ENCODE measurements at places on chromosomes 1 and 21.

DNA sequence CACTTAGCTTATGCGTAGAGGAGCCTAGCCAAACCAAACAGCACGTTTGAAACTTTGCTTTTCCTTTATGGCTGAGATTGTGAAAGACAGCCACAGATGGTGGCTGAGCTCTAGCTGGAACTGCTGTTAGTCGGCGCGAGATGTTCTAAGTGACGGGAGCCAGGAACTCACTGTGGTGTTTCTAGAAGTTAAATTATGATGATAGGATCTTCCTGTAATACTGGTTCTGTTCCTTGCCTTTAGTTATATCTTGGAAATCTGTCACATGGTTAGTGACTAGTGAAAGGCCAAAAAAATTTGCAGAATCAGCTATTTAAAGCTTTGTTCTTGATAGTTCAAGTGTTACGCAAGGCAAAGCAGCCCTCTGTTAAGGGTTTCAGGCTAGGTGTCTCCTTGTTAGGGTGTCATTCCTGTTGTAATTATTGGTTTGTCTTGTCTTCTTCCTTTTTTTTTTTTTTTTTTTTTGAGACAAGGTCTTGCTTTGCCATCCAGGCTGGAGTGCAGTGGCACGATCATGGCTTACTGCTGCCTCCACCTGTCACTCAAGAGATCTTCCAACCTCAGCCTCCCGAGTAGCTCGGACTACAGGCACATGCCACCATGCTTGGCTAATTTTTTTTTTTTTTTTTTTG is 22.6 kb downstream of the AK4 start:
- DNase-seq = no peak

GRCh38 chr1:19333587-19334354 is 21.6 kb downstream of the SLC66A1 start:
- DNase-seq = no peak

DNA sequence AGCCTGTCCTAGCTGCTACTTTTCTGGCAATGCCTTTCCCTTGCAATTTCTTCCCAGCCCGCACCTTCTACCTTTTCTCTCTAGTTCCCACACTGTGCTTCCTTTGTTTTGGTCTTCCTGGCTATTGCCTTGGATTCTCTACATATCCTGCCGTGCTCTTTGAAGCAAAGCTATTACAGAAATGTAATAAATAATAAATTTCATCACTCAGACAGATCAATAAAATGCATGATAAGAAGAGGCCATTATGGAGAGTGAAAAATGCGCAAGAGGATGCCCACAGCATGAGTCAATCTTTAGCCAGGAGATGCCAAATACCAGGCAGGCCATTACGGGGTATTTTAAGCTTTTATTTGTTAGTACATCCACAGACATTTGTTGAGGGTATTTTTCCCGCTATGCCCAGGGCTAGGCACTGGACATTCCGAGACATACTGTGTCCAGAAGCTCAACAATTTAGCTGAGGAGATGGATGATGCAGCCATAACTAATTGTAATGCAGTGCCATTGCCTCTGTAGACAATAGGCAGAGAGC is 163.6 kb downstream of the ST6GALNAC3 start:
- no peak for DNase-seq

- DNase-seq = no peak
Measured at GRCh38 chr1:153384958-153385580, 5.8 kb downstream of the S100A8 start.

DNA sequence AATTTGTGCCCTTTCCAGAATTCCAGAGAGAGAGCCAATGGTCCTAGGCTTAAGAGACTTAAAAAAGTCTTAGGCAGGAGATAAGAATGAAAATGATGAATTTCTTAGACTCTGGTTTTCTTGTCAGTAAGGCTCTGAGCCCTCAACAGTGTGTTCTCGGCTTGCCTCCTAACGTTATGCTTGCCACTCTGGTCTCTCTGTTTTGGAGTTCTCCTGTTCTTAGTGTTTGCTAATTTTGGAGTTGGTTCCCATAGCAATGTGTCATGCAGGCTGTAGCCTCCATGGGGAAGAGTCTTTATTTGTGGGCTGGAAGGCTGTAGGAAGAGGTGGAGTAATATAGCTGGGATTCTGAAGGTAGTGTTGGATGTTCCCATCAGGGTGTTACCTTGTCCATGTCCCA is 19.9 kb downstream of the TBX19 start:
- no peak for DNase-seq

DNA sequence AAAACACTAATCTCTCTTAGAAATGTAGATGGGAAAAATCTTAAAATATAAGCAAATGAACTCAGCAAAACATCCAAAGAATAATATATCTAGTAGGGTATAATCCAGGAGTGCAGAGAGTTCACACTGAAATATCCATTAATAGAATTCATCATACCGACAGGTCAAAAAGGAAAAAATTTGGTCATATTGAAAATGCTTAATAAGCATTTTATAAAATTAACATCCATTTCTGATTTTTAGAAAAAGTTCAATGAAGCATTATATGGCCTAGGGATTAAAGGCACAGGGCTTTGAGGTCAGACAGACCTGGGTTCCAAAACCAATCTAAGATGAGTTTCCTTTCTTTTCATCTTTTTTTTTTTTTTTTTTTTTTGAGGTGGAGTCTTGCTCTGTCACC is 16.4 kb downstream of the EPHA10 start:
- DNase-seq = no peak

DNA sequence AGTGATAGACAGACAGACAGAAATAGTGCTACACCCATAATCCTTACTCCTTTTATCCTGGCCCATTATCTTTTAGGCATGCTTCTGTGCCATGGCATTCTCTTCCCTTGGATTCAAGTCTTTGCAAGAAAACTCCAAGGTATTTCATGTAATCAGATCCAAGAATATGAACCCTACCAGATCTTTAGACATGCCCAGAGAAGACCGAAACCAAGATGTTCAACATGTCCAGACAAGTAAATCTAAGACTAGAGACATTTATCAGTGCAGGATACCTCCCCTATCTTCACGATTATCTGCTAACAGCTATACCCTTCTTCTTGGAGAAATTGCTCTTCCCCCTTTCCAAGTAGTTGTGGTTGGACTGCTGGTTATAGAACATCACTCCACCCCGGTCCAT is 11.8 kb upstream of the C1orf141 start:
- no peak for DNase-seq

DNA sequence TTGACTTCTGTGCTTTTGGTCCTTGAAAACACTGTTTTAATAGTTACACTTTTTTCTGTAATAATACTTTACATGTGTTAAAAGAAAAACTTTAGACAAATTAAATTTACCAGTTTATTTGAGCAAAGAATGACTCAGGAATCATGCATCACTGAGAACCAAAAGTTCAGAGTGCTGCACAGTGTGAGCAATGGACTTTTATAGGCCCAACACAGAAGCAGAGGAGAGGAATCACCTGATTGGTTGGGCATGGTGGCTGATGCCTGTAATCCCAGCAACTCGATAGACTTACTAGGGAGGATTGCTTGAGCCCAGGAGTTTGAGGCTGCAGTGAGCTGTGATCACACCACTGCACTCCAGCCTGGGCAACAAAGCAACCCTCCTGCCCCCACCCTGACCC is 29.3 kb downstream of the ZNF648 start:
- no peak for DNase-seq

DNA sequence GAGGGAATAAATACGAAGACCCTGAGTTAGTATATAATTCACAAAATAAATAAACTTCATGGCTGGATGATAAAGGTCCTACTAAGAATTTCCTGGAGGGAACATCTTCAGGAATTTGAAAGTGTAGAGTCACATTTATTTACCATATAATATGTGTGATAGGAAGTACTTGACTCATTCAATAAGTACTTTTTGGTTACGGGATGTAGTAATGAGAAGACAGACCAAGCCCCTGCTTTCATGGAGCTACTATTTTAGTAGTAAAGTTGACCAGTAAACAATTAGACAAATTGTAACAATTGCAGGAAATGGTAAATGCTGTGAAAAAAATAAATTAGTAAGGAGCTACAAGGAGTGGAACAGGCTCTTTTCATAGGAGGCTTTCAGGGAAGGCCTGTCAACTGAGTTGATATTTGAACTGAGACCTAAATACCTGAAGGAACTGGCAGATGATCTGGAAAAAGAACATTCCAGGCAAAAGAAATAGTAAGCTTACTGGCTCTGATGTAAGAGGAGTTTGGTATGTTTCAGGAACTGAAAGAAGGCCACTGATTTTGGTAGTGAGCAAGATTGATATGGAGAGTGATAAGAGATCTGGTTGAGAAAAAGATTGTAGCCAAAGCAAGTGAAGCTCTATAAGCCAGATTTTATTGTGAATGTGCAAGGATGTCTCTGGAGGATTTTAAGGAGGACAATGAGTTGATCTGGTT is 36.2 kb downstream of the CAMSAP2 start:
- no peak for DNase-seq

DNA sequence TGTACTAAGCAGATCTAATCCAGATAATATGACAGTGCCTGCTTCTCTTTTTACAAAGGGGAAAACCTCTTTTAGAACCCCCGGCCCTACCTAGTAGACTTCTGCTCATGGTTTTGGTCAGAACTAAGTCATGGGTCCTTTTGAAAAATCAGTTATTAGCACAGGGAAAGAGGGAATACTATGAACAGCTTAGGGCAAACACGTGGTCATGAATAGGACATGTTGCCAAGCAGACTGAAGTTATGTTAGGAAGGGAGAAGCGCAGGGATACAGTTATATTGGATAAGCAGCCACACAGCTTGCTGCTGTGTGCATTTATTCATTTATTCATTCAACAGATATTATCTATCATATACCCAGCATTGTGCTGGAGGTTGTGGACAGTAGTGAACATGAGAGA is 25.3 kb upstream of the IGSF3 start:
- DNase-seq = no peak

DNA sequence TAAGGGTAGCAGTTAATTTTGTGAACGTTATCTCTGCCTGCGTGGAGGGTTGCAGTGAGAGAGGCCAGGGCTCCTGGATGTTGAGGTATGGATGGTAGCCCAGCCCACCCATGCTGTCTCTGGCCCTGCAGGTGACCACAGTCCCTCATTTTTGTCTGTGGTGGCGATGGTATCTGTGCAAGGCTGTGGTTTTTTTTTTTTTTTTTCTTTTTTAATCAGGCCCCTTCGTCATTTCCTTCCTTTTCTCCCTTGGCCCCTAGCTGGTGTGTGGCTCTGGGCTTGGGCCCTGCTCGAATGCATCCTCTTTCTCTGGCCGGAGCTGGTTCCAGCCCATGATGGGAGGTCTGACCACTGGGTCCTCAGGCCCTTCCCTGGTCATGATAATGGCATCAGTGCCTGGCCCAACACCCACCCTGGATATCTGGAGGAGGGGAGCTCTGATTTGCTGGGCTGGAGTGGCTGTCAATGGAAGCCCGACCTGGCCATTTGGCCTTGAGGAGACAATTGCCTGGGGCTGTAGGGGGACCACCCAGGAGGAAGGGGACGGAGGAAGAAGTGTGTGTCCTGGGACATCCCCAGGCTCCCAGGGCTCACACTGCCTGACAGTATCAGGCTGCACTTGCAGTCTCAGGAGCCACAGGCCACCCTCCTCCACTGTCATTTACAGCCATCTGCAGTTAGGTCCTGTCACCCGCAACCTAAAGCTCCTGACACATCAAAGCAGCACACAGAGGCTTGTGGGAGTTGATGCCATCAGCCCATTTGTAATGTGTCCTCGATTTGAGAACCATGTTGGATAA is 8.1 kb upstream of the RNF187 start:
- no peak for DNase-seq

- DNase-seq = no peak
Measured at GRCh38 chr1:224502459-224503160, 68.0 kb upstream of the WDR26 start.

DNA sequence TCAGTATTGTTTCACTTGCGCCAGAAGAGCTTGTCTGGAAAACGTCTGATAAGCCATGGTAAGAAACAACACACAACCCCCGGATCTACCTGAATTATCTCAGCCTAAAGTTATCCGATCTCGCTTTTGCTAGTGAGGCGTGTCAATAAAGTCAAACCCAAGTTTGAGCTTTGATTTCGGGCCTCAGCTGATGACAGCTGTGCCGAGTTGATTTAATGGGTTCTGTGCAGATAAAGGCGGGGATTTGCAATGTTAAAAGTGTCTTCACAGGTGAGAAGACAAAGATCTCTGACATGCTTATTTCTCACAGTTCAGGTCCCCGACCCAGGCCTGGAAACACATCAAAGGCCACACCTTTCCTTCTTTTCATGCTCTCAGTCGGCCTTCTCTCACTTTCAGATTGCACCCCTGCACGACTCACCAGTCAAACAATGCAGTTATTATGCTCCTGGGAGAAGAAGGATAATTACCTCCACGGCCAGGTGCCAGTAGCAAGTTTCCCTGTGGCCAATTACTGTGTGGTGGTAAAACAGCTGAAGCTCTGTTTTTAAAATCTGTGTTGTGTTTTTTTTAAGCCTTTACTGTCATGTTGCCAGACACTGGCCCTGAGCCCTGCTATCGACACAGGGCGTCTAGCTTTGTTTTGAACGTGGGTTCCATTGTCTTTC is 245.3 kb upstream of the RUNX1 start:
- DNase-seq = no peak

- DNase-seq = no peak
Measured at GRCh38 chr1:61682891-61683290, 42.0 kb downstream of the TM2D1 start.
